ENCODE measurements at places on chromosomes 16 and 17. TPM values are rescaled to one million over a fixed set of nuclear protein-coding genes. Genes with fewer than 3 reads are reported as not detected.

KRTAP4-9 gene
- not detected for total RNA-seq

DNA sequence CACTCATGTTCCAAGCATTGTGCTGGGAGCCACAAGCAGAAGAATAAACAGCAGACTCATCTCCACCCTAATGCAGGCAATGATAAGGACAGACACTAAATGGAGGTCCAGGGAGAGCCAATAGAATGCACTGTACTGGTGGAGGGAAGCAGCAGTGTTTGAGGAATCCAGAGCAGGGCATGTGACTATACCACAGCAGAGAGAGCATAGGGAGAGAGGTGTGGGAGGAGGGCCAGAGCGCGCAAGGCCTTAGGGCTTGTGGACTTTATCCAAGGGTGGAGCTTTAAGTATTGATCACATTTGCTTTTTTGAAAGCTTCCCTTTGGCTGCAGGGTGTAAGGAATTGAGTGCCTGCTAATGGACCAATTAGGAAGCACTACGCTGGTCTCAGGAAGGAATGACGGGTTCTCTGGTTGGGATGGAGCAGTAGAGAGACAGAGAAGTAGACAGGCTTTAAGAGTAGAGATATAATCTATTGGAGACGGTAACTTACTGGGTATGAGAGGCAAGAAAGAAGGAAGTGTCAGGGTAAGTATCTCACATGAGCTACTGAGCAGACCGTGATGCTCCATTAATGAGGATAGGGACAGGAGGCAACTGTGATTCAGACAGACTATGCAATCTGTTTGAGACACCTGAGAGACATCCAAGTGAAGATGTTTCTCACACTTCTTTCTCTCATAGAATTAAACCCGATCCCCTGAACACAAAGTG is 82.2 kb downstream of the MYO1D start:
- no peak overlapping the region for H3K27ac ChIP-seq
- H3K4me3 ChIP-seq: no peak overlapping the region
- no peak for DNase-seq
- H3K4me1 ChIP-seq: peaks cover 4% of the 10 kb centered on the region

DNA sequence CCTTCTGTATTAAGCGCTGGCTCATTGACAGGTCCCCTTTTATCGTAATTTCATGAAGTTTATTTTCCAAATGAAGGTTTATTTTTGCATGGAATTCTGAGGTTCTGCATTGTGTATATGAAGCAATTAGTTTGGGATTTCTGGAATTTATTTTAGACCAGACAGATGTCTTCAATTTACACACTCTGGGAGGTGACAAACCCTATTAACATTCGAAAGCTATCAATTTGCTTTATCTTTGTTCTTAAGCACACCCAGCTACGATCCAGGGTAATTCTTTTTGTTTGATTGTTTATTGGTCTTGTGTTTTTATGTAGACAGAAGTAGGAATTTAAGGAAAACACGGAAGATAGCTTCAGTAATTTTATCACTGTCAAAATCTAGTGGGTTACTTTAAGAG is 264.6 kb downstream of the HS3ST3A1 start:
- H3K27ac ChIP-seq: no peak overlapping the region
- H3K4me1 ChIP-seq: peaks cover 18% of the 10 kb centered on the region
- H3K27me3 ChIP-seq: peaks cover 3% of the 10 kb centered on the region

GRCh38 chr17:69822314-69822875 is 252.6 kb upstream of the KCNJ16 start:
- no peaks in the 10 kb centered on the region for H3K27me3 ChIP-seq
- H3K36me3 ChIP-seq: no peaks in the 10 kb centered on the region
- no peak for DNase-seq

GRCh38 chr16:51756447-51757123 is 605.5 kb upstream of the SALL1 start:
- no peaks in the 10 kb centered on the region for H3K36me3 ChIP-seq
- H3K4me1 ChIP-seq: peaks cover 4% of the 10 kb centered on the region
- no peak for DNase-seq
- no peak overlapping the region for H3K4me3 ChIP-seq
- no peak overlapping the region for H3K27ac ChIP-seq
- H3K27me3 ChIP-seq: peaks cover 84% of the 10 kb centered on the region

HAS3 gene
- total RNA-seq: 0.86 TPM

C16orf54 gene
- not detected for total RNA-seq

PPY gene
- not detected for total RNA-seq

GP1BA gene
- not detected for total RNA-seq

TEX19 gene
- total RNA-seq: not detected

GRCh38 chr16:70523743-70524398 is at the start of gene SF3B3:
Gene SF3B3, plus strand, starts transcription at chr16:70523816. Its CDS starts 2,841 bp downstream, at chr16:70526657.
- peaks cover 14% of the 10 kb centered on the region for H3K36me3 ChIP-seq
- DNase-seq: peak; percentile 25
- peak within 1 kb of the TSS; percentile 92 for H3K4me3 ChIP-seq
- no peaks in the 10 kb centered on the region for H3K27me3 ChIP-seq

ANKRD11 gene
- total RNA-seq: 247 TPM

GRCh38 chr17:67656494-67657203 is 61.1 kb upstream of the NOL11 start:
- H3K4me1 ChIP-seq: no peaks in the 10 kb centered on the region
- no peak overlapping the region for H3K4me3 ChIP-seq
- H3K36me3 ChIP-seq: peaks cover 4% of the 10 kb centered on the region
- no peak for DNase-seq
- H3K27me3 ChIP-seq: no peaks in the 10 kb centered on the region
- H3K27ac ChIP-seq: no peak overlapping the region

CA4 gene
- not detected for total RNA-seq

PLXDC1 gene
- 17.0 TPM for total RNA-seq

DNA sequence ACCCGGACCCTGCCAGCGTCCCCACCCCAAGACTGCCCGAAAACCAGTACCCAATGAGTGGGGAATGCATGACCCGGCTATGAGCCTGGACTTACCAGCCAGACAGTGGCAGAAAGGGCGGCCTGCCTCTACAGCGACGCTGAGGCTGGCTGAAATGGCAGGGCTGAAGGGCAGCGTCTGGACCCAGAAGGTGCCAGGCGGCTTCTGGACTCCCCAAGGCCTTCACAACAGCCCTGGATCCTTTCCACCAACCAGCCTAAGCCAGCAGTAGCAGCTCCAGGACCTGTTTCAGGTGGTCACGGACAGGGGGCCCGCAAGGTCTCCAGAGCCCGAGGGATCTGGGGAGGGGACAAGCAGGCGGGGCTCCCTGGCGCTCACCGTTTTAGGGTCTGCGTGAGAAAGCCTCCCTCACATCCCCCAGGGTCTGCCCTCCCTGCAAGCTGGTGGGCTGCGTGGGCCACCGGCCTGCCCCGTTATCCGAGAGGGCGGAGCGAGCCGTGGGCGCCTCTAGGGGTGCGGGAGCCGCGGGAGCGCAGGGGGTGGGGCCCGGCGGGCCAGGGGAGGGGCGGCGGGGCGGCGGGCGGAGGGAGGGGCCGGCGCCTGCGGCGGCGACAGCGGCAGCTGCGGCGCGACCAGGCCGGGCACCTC is at the start of gene RIPOR1:
RIPOR1 (plus strand) TSS at position 608 of the 648 bp plus-strand sequence. CDS start 9,618 bp downstream, outside the sequence.
- H3K36me3 ChIP-seq: peaks cover 1% of the 10 kb centered on the region
- H3K27ac ChIP-seq: peak within 1 kb of the TSS; percentile 74
- H3K27me3 ChIP-seq: no peaks in the 10 kb centered on the region
- peak; percentile 58 for DNase-seq
- peak within 1 kb of the TSS; percentile 85 for H3K4me3 ChIP-seq

GRCh38 chr17:4187076-4187475 is 44.1 kb downstream of the CYB5D2 start:
- peak overlapping the region; percentile 87 for H3K27ac ChIP-seq
- H3K4me1 ChIP-seq: peaks cover 17% of the 10 kb centered on the region
- no peaks in the 10 kb centered on the region for H3K27me3 ChIP-seq
- H3K4me3 ChIP-seq: no peak overlapping the region
- H3K36me3 ChIP-seq: peaks cover 27% of the 10 kb centered on the region

DNA sequence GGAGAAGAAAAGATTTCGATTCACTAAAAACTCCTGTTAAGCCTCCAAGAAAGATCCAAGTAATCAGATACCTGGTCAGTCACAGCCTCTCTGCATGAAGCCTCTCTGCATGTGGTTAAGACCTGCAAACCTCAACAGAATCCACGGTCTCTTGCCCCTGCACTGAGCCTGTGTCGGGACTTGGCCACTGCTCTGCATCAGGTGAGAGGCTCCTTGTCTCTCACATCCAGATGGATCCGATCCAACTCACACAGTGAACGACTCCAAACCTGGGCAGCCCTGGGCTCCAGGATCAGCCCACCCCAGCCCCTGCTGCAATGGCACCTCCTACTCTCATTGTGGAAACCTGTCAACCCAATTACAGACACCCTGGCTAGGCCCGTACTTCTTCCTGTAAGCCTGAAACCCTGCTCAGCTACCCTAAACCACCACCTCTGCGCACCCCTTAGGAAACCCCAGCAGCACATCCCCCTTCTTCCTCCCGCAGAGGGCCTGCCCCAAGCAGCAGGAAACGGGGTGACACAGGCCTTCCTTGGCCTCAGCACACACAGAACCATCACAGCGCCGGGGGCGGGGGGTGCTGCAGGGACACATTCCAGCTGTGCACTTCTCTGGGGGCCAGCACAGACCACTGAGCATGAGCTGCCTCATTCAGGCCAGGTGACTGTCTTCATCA is 129.5 kb downstream of the ANKRD11 start:
- no peak overlapping the region for H3K4me3 ChIP-seq
- H3K27ac ChIP-seq: peak overlapping the region; percentile 76
- peaks cover 62% of the 10 kb centered on the region for H3K4me1 ChIP-seq
- H3K36me3 ChIP-seq: no peaks in the 10 kb centered on the region
- no peaks in the 10 kb centered on the region for H3K27me3 ChIP-seq

DNA sequence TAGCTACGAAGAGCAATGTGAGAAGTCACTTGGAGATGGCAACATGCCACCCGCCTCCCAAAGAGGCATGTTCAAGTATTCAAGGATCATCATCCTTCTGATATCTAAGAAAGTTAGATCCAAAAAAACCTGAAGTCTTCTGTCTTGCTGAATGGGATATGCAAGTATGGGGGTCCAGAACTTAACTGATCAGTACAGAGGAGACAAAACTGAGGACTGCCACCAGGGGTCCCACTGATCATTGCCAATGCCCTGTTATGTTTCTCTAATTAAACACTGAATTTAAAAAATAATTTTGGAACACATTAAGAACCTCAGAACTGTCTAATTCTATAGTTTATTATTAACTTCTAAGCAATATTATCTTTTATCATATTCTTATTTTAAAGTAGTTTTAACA is 99.7 kb downstream of the CDH8 start:
- H3K36me3 ChIP-seq: no peaks in the 10 kb centered on the region
- DNase-seq: no peak
- H3K4me1 ChIP-seq: peaks cover 13% of the 10 kb centered on the region
- no peaks in the 10 kb centered on the region for H3K27me3 ChIP-seq
- no peak overlapping the region for H3K27ac ChIP-seq

DNA sequence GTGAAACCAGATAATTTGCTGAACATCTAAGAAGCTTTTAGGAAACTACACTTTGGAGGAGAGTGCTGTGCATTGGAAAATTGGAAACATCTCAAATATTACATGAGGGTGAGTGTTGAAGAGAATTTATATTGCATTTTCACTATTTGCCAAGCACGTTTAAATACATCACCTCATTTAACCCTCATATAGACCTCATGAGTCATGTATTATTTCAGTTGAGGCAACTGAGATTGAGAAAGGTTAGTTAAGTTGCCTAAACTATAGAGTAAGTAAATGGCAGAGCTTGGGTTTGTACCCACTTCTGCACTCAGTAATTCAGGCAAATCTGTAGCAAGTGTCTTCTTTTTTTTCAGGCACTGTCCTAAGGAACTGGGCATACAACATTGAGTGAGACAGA is 3.7 kb upstream of the NLK start:
- peaks cover 16% of the 10 kb centered on the region for H3K4me1 ChIP-seq
- H3K27ac ChIP-seq: no peak overlapping the region
- peaks cover 3% of the 10 kb centered on the region for H3K27me3 ChIP-seq
- no peak for DNase-seq
- no peaks in the 10 kb centered on the region for H3K36me3 ChIP-seq

- no peaks in the 10 kb centered on the region for H3K4me1 ChIP-seq
- no peaks in the 10 kb centered on the region for H3K36me3 ChIP-seq
- peaks cover 87% of the 10 kb centered on the region for H3K27me3 ChIP-seq
- H3K4me3 ChIP-seq: no peak overlapping the region
- no peak for DNase-seq
Observed at GRCh38 chr17:77070888-77071279, 69.9 kb upstream of the SEC14L1 start.

DNA sequence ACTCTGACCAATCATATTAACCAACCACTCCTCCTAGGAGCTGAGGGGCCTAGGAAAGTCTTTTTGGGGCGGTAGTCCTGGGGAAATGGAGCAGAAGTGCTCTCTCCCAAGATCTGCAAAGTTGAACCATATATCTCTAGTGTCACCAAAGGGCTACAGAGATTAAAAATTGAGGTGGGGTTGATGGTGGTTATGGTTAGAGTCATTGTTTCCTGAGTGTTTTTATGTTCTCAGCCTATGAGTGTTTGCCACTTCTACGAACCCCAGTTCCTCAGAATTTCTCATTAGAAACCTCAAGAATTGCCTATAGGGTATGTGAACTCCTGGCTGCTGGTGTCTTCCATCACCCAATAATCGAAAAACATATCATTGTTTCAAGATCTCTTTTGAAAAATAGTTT is 217.8 kb downstream of the CDRT15L2 start:
- no peaks in the 10 kb centered on the region for H3K27me3 ChIP-seq
- H3K4me3 ChIP-seq: no peak overlapping the region
- no peak overlapping the region for H3K27ac ChIP-seq
- H3K4me1 ChIP-seq: peaks cover 2% of the 10 kb centered on the region

GRCh38 chr17:12537436-12537835 is 128.3 kb upstream of the MYOCD start:
- peaks cover 7% of the 10 kb centered on the region for H3K4me1 ChIP-seq
- no peaks in the 10 kb centered on the region for H3K27me3 ChIP-seq
- no peak overlapping the region for H3K4me3 ChIP-seq
- DNase-seq: no peak
- H3K27ac ChIP-seq: no peak overlapping the region
- H3K36me3 ChIP-seq: peaks cover 3% of the 10 kb centered on the region

GRCh38 chr17:82542439-82542838 is 22.9 kb downstream of the FOXK2 start:
- H3K27me3 ChIP-seq: no peaks in the 10 kb centered on the region
- DNase-seq: no peak
- no peaks in the 10 kb centered on the region for H3K36me3 ChIP-seq
- H3K4me1 ChIP-seq: peaks cover 33% of the 10 kb centered on the region

DNA sequence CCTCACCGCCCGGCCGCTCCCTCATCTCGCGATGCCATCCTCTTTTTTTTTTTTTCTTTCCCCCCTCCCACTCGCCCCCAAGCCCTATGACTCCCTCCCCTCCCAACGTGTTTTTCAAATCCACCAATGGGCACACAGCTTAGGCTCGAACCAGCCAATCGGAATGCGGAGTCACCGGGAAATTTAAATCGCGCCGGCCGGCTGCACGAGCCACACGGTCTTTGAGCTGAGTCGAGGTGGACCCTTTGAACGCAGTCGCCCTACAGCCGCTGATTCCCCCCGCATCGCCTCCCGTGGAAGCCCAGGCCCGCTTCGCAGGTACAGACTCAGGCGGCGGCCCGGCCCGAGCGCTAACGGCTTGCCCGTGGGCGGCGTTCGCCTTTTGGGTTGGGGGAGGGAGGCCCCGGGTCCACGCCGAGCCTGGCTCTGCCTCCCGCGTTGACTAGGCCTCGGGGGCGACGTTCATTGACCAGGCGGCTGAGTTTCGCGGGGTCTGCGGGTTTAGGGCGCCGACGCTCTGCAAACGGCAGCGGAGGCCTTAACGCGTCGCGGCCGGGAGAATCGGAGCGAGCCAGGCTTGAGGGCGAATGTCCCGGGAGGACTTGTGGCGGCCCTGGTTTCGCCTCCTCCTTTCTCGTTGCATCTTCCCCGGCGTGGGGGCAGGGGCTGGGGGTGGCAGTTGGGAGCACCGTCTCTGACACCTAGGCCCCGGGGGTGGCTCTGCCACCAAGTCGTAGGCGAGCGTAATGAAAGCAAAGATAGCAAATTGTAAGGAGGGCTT is at the start of gene KPNA2:
KPNA2 (plus strand) TSS at position 213 of the 781 bp plus-strand sequence. CDS start 1,398 bp downstream, outside the sequence.
- H3K4me3 ChIP-seq: peak within 1 kb of the TSS; percentile 96
- H3K4me1 ChIP-seq: peaks cover 30% of the 10 kb centered on the region
- peaks cover 13% of the 10 kb centered on the region for H3K36me3 ChIP-seq
- DNase-seq: peak; percentile 82
- H3K27me3 ChIP-seq: no peaks in the 10 kb centered on the region
